D721Med (cell line): ENCODE measurements at places on chromosomes 1 and 21.
A peak's percentile ranks its signal among the peaks of the same experiment; 100 is the strongest.

DNA sequence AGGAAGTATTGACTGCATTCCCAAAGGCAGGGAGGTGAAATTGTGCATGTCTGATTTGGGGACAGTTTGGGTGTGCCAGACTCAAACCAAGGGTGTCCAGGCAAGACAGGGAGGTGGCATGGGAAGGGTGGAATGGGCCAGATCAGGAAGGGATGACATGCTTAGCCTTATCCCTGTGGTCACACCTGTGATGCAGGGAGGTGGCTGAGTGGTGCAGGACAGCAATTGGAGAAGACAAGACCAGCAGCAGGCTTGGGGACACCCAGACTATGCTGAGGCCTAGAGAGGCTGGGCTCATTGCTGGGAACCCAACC is 4.0 kb downstream of the FOXO6 start:
- DNase-seq = peak; percentile 12

- no peak for DNase-seq
These were observed 11.8 kb downstream of the NHLH2 start for GRCh38 chr1:115829023-115829674.

GRCh38 chr1:237016626-237017025 is 12.4 kb upstream of the MT1HL1 start:
- DNase-seq = no peak

DNA sequence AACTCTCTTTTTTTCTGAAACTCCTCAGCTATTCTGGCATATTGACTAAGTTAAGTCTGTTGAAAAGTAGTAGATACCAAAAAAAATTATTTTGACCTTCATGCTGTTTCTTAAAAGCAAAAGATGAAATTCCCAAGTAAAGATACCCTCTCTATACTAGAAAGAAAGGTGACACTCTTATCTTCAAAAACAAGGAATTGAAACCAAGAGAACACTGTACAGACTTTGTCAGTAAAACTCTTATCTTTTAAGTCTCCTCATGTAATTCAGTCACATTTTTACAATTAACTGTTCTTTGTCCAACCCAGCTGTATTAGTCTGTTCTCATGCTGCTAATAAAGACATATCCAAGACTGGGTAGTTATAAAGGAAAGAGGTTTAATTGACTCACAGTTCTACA is 496.2 kb downstream of the LTN1 start:
- no peak for DNase-seq

DNA sequence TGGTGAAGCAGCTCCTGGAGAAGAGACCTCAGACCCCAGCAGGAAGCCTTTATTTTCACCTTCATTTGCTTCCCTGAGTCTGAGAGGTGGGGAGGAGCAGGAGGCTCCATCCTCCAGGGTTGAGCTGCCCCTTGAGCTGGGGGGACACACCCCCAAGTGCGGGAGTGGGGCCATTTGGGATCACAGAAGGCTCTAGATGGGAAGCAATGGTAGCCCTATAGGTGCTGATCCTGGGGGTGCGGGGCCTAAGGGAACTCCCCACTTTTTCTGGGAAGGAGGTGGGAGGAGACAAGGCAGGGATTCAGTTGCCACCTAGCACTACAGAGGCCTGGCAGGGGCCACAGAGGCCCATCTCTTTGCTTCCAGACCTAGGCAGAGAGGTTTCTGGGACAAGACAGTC is 247.9 kb upstream of the CSF3R start:
- no peak for DNase-seq

- no peak for DNase-seq
These were observed 63.0 kb downstream of the RHBG start for GRCh38 chr1:156431769-156432668.

- no peak for DNase-seq
These were observed 111.9 kb upstream of the KAZN start for GRCh38 chr1:14486401-14487201.

DNA sequence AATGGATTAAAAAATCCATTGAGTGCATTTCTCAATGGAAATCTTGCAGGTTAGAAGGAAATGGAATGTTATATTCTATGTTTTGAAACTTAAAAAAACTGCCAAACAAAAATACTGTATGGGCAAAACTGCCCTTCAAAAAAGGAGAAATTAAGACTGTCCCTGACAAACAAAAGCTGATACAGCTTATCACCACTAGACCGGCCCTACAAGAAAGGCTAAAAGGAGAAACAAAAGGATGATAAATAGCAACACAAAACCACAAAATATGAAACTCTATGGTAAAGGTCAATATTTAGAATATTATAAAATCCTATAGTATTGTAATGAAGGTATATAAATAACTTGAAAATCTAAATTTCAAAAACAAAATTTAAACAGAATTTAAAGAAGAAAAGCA is 60.0 kb downstream of the SLC25A24 start:
- no peak for DNase-seq

DNA sequence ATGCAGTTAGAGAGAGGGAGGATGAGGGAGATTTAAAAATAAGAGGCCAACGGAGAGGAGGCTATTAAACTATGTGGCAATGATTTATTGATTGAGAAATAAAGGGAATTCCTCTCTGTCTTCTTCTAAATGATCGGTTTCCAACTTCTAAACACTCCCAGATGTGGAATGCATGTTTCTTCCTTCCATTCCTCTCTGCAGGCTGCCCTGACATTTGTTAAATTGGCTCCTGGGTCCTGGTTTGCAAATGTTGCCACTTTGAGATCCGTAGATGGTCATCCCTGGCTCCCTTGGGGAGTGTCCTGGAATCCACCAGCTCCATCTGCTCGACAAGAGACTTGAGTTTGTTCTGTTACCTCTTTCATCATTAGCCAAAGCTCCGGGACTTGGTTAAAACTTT is 10.3 kb upstream of the C1orf198 start:
- DNase-seq = no peak

- no peak for DNase-seq
These were observed 6.7 kb downstream of the FBXO6 start for GRCh38 chr1:11670747-11671146.

DNA sequence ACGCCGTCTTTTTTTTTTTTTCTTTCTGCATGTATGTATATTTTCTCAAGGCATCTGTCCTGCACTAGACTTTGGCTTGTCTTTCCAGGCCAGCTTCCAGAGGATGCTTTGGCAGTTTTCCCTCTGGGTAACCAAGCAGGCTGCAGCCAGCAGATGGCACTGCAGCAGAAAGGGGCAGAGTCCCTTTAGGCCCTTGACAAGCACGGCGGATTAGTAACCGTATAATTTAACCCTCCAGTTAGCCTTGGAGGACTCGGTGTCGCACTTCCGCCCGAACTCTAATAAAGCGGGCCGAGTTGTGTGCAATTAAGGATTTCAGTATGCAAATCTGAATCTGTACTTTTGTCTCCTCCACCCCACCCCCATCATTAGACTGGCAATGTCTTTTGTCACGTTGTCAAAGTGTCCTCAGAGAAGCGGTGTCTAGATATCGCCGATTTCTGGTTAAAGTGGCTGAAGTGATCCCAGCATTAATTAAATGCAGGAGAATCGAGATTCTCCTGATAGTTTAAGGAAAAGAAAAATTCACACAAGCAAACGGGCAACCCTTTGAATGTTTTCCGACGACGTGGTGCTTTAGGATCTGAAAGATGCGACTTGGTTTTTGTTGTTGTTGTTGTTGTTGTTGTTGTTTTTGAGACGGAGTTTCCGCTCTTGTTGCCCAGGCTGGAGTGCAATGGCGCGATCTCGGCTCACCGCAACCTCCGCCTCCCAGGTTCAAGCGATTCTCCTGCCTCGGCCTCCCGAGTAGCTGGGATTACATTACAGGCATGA is 1.1 kb upstream of the TMEM167B start:
- no peak for DNase-seq

GRCh38 chr1:175354080-175354479 is 161.5 kb upstream of the KIAA0040 start:
- no peak for DNase-seq

DNA sequence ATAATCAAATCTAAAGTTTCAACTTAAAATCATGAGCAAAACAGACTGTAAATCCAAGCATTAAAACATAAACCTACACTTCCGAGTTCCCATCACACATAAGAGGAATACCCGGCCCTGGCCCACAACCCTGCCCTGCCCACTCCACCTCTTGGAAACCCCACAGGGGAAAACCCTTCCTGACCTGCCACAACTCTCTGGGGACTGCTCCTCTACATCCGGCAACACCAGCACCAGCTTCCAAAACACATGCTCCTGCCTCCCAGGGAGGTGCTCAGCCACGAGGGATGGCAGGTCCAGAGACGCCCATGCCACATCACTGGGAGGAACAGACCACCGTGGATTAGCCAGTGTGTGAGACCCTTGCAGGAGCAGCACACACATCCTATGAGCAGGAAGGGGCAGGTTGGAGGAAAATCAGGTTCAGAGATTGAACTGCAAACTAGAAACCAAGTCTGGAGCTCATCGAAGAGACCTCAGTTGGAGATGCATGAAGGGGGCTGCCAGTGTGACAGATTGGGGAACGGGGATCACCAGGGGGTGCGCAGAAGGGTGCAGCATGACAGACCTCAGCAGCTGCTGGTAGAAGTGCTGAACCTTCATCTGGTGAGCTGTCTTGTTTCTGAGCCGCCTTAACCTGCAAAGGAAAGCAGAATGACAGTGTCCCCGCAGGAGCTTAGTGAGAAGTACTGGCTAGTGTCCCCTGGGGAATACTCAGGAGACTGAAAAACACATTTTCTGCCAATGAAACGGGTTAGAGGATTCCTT is 25.8 kb upstream of the LSS start:
- no peak for DNase-seq

DNA sequence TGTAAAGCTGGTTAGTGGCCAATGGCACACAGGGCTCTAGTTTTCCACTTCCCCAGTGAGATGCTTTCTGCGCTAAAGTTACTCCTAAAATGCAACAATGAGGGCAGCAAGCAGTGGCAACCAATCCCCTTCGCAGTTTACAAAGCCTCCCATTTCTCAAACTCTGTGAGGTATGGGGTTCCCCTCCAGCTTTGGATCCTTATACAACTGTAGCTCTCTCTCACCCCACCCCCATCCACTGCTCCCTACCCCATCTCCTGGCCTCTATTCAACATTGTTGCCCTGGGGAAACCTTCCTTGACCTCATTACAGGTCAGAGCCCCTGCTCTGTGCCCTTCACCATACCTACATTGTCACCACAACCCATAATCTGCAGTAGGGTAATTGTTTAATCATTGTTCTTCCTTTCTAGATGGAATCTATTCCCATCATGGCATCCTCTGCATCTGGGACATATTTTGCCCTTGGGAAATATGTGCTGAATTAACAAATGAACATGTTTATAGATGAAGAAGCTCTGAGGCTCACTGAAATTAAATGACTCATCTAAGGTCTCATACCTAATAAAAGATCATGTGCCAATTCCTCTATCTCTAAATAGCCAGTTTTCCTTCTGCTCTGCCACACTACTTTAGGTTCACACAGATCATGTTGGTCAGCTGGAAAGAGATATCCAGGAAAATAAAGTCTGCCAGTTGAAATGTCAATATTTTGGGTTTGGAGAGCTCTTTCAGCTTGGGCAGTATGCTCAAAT is 12.6 kb downstream of the KIAA0040 start:
- no peak for DNase-seq

GRCh38 chr1:116826818-116827606 is 72.8 kb downstream of the CD2 start:
- no peak for DNase-seq

DNA sequence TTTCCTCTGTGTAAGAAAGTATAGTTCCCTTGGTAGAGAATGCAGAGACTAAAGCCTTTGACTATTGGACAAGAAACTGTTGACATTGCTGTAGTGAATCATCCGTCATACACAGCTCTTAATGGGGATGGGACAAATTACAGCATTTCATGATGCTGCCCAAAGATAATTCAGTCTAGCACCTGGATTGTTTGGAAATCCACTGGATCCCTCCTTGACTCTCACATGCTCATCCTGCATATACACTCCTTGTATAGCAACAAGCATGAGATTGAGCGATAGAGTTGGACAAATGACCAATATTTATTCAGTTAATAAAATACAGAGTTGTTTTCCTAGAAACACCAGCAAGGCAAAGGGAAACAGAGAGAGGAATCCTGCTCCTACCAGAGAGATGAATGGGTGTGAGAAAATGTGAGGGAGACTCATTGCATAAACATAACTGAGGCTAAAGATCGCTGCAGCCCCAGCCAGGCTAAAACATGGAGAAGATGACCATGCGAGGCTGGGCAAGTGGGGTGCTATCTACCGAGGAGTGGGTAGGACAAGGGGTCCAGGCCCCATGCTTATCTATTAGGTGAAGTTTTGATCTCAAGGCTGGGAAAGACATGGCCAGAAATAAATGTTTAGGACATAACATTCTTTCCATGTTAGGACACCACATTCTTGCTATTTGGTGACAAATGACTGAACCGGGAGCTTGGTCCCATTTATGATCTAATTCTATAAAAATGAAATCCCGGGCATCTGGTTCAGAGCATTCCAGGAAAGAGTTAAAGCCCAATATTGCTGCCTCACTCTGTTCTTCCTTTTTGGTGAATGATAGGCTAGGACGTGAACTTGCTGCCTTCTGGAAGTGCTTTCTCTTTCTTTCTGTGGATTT is 153.2 kb downstream of the TGFB2 start:
- no peak for DNase-seq

DNA sequence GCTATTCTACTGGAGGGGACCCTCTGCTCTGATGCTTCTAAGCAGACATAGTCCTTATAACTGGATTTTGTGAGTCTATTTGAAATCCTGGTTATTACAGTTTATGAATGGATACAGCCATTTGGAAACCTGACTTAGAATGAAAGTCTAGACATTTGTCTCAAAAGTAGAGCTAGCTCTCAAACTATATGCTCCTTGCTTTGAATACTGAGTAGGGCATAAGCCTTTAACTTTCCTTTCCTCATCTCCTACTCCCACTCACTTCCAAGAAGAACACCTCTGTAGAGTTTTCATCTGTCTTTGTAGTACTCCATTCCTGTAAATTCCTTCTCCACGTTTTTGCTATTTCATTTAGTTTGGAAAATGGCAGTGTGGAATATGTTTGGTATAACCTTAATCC is 9.0 kb upstream of the ARID1A start:
- DNase-seq = no peak
